ENCODE measurements at places on chromosomes 2 and 18.
A peak's percentile ranks its signal among the peaks of the same experiment; 100 is the strongest.

- DNase-seq, result no peak
Measured at GRCh38 chr18:42341423-42341822, 386.4 kb downstream of the PIK3C3 start.

- no peak for DNase-seq
Measured at GRCh38 chr2:102224824-102225739, 38.3 kb downstream of the IL1RL2 start.

DNA sequence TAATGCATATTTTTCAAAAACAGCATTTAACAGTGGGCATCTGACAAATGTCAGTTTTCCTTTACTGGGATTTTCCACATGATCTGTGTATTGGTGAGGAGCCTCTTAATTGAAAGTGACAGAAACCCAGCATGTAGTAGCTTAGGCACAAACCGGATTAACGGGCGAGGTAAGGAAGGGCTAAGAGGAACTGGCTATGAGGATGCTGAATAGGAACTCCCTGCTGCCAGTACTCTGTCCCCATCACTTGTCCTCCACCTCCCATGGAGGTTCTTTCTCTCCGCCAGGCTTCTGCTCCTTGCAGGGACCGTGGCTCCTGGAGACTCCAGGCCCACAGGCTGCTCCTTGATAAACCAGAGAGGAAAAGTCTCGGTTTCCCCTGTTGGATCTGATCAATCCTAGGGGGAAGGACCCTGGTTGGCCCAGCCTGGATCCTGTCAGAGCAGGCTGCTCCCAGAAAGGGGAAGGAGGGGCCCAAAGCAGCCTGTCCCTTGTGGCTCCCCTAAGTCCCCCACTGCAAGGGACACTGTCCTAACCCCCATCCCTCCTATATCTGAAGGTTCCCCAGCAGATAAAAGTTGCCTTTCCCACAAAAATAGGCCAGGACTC lies 10.3 kb downstream of the TEX44 start:
- no peak for DNase-seq

GRCh38 chr2:96665083-96665569 lies 22.6 kb downstream of the FER1L5 start:
- DNase-seq, result no peak

DNA sequence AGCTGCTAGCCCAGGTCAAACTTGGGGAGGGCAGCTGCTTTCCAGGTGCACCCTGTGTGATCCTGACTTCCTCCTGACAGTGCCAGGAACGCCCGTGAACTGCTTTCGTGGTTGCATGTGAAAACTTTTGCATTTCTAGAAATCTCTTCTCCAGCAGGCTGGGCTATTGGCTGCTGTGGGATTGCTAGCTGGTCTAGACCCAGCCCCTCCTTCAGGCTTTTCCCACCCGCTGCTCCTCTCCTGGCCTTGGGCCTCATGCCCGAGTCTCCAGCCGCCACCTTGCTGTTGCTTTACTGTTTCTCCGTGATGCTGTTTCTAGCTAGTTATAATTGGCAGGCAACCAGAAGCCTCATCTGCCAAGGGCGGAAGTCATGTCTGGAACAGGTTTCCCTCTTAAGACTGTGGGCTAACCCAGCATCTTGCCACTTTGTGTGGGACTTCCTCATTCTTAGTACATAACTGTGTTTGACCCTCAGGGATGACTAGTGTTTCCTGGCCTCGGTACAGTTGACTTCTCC lies 27.0 kb upstream of the MGAT4A start:
- peak; percentile 61 for DNase-seq

GRCh38 chr2:160479269-160479668 lies 14.3 kb downstream of the RBMS1 start:
- no peak for DNase-seq

- no peak for DNase-seq
Measured at GRCh38 chr2:192424243-192424642, 229.5 kb upstream of the TMEFF2 start.

DNA sequence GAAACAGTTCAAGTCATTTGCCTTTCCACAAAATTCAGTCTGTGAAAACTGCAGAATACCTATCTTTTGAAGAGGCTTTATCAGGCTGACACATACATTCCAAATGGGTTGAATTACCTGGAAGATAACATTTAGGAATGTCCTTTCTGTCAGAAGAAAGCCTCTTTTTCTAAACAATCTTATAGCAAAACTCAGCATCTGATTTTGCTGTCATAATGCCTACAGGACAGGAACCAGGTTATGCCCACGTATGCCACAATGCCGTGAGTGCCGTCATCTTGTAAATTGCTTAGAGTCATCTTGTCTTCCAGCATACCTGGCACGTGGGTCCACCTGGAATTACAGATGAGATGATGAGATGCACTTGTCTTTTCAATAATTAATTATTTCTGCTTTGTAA lies 275.3 kb downstream of the ALPK2 start:
- no peak for DNase-seq

DNA sequence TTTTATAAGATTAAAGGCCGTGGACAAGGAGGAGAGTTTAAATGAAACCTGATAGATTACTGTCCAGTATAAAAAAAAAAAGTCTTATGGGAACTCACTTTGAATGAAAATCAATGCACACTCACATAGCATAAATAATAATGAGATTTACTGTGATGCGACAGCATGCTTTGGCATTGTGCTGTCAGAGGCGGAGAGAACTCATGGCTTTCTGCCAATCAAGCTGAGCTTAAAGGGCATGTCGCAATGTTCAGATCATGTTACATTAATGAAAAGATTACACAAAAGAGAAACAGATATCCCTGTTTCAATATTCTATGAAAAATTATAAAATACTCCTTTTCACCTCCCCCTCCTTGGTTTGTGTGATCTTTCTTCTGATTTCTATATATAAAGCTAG lies 310.8 kb downstream of the ERBB4 start:
- DNase-seq, result no peak

- DNase-seq, result no peak
Measured at GRCh38 chr2:108877506-108877905, 90.9 kb downstream of the CCDC138 start.

DNA sequence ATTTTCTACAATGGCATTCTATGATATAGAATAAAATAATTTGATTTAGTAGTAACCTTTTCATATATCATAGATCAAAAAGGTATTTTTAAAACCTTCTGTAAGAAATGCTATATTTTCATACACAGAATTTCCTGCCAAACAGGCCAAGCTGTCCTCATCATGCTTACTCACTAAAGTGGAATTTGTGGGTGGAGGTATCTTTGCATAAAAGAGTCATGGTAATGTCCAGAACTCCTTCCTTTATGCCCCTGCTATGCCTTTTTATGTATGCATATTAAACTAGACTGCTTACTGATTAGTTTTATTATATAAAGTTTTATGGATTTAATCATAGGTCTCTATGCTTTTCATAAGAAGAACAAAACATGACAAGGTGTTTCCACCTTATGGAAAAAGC lies 27.5 kb upstream of the MARCHF7 start:
- no peak for DNase-seq

DNA sequence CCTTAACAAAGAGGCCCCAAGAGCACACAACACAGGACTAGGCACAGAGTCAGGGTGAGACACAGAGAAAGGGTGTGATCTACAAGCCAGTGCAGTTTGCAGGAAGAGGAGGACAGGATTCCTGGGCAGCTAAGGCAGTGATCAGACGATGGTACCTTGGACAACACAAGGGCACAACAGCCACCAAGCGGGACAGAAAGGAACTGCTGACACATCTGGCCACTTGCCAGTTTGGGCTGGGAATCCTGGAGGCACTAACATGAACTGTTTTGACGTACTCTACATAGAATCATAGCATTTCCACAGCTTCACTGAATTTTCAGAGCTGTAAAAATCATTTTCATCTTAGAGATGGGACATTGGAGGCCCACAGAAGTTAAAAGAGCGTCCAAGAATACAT lies 221.5 kb upstream of the SLC35G4 start:
- DNase-seq, result no peak

DNA sequence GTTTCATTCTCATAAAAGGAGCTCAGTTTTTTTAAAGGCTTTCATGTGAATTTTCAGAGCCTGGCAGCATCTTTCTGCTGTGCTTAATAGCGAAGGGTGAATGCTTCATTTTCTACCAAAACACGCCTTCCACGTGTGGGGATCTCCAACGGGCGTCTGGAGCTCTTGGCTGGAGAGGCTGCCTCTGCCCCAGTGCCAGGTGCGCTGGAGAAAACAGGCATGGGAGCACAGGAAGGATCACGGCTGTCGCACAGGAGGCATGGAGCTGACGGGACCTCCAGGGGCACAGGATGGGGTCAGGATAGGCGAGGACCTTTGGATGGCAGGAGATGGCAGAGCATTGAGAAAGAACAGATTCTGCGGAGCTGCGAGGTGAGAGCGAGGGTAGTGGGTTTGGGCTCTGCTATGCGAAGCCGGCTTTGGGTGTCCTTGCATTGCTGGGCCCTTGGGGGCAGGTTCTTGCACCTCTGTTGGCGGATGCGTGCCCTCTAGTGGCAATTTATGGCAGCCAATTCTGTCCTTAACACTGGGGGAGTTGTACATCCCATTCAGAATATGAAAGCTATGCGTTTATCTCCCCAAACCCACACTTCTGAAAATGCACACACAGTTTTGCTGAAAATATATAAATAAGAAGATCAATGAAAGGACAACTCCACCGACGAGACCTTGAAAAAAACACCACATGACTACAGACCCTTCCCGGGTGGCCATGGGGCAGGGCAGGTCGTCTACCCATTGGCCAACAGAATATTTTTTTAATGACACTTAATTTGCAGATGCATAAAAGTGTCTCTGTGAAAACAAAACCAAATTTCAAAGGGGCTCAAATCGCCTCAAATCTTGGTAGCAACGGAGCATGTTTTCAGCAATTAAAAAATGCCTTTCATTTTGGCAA lies 90.4 kb upstream of the SLC35G4 start:
- peak; percentile 71 for DNase-seq

DNA sequence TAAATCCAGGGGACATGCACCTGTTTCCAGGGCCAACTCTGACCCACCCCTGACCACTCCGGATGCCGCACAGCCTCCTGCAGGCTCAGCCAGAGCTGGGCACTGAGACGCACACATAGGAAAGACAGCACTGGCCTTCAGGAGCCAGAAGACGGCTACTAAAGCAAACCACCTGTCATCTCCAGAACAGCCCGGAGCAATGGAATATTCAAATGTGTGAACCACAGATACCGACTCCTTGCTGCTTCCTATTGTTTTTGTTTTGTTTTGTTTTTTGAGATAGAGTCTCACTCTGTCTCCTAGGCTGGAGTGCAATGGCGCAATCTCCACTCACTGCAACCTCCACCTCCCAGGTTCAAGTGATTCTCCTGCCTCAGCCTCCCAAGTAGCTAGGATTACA lies 94.0 kb downstream of the LAMA1 start:
- DNase-seq, result no peak

GRCh38 chr18:28559511-28559910 lies 382.6 kb upstream of the CDH2 start:
- DNase-seq, result no peak

- no peak for DNase-seq
Measured at GRCh38 chr2:74501335-74502071, 2.1 kb upstream of the LBX2 start.

DNA sequence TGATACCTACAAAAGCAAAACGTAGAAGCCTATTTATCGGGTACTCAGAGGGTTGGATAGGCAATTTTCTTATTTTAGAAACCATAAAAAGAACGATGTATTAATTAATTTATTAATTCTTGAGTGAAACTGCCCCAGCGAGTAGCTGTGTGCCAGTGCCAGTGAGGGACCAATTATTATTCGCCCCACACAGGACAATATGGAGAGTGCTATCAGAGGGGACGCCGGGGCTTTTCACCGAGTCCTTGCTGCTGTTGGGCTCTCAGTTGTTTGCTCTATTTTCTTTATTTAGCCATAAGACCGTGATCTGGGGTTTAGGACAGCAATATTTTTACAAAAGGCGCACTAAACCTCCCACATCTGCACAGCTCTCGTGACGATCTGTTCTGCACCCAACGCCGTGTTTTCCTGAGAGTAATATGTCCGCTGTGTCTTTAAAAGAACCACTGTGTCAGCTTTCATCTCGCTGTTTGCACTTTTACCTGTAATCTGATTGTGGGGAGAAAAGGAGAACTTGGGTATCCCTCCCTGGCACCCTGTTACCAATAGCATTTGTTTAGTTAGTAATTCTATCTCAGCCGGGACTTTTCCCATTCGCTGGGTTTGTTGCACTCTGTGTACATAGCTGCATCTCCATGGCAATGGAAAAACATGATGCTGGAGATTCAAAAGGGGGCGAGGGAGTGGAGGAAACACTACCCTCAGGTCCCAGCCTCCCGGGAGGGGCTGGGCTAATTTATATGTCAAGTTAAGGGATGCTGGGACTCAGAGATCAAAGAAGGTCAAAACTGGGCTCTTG lies 30.1 kb upstream of the ZNF516 start:
- DNase-seq, result no peak

DNA sequence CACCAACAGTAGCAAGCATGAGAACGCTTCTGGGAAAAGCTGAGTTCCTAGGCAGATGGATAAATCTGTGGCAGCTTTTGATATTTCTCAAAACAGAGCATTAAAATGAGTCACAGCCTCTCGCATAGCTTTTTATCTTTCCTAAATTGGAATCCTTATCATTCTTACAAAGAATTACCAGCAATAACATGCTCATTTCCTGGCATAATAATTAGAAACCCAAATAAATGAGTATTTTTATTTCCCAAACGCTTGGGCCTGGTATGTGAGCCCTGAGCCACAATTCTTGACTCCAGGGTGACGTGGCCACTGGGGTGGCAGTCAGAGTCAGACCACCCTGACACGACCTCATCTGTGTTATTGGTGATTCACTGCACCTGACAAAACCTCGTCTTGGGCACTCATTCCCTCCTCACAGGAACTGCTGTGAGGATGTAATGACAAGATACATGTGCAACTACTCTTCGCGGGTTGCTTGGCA lies 210.7 kb downstream of the ARL4C start:
- DNase-seq, result no peak

DNA sequence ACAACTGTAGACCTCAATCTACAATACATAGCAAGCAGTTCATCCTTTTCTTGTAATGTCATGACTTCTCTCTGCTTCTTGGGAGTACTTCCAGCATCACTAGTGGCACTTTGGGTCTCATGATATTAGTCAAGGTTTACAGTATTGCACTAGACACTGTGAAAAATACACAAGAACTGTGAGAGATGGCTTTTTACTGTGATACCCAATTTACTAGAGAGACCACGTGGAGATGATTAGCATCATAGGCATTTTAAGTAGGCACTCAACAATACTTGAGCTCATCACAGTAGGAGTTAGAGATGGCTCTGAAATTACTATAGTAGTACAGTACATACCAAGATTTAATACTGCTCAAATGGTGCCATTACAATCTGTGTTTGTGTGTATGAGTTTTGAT lies 112.8 kb upstream of the EML6 start:
- no peak for DNase-seq

DNA sequence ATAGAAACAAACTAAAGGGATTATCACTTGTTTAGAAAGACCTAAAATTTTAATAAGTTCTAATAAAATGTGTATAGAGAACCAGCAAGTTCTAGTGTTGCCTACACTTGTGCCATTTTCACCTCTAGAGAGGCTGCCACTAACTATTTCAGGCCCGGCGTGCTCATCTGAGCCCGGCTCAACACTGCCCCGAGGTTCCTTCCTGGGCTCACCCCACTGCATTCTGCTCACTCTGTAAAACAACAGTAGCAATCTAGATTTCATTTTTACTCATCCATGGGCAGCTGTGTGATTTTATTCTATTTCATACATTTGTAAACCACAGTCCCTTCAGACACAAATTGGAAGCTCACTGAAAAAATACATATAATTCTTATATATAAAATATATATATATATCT lies 253.2 kb downstream of the L3MBTL4 start:
- no peak for DNase-seq

All from thymus (tissue), 14 donors.